ENCODE measurements at places on chromosomes 1 and 21.

DNA sequence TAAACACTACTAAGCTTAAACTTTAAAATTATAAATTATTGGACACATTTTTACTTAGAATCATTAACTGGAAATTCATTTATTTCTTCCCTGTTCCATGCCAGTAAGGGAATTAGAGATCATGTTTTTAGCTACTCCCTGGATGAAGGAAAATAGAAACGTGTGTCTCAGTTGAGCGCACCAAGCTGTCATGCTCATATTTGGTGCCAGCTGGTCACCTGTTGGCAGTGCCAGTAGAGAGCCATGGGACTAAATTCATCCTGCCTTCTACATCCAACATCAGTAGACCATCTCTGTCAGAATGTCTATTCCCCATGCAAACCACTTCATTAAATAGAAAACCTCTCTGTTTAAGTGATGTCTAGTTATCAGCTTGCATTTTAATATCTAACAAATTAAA lies 17.4 kb upstream of the SLC22A15 start:
- DNase-seq, result no peak

- no peak for DNase-seq
Observed at GRCh38 chr1:206497363-206497762, 10.0 kb upstream of the RASSF5 start.

GRCh38 chr21:46555225-46555617 lies 49.7 kb downstream of the S100B start:
- DNase-seq, result no peak

DNA sequence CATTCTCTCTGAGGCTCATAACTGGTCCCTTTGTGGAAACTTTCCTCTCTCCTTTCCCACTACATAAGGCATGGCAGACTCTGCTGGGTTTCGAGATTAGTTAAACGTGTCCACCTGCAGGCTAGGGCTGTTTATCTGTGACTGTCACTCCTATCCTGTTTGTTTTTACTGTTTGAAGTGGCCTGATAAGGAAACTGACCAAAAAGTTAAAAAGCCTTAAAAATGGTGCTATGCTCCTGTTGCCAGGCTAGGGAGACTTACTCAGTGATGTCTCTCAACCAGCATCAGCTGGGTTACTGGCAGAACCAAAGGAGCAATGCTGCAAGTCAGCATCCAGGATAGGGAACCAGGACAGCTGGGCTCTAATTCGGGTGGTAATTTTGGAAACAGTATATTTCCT lies 3.9 kb downstream of the PIGV start:
- no peak for DNase-seq

DNA sequence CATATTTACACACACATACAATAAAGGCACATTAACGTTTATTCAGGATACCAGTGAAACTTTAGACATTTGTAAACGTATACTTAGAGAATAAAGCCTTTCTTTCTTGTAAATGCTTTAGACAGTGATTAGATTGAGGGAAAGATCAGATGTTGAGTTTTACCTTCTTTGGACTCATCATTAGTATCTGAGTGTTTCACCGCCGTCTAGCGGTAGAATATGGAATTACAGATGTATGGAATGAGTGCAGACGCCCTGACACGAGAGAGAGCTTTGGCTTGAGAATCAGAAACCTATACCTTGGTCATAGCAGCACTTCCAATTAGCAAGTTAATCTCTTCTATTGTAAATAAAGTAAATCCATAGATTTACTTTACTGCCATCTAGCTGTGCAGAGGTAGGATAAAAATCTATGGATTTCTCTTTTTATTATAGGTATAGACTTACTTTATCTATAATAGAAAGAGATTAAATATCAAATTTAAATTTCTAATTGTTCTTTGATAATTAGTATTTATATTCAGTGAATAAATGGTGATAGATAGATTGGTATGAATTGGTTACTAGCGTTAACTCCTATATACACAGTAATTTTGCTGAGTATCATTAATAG lies 12.6 kb downstream of the FLG2 start:
- DNase-seq, result peak; percentile 15

DNA sequence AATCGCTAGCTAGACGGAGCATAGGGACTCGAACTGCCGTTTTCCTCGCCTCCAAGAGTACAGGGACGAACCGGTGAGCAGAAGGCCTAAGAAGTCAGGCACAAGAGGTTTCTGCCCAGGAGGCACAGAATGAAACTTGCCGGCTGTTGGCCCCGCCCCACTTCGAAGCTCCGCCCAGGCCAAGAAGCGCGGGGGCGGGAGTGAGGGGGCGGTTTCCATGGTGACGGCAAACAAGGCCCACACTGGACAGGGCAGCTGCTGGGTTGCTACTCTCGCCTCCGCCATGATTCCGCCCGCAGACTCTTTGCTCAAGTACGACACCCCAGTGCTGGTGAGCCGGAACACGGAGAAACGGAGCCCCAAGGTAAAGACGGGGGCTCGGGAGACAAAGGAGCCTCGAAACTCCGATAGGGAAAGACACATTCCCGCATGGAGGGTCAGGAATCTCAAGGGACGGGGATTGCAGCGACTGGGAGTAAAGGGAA lies at the start of gene DNALI1:
Gene DNALI1, plus strand, starts transcription at position 229 of the 485 bp plus-strand sequence. Its CDS starts 55 bp downstream, at position 284.
- DNase-seq, result no peak

DNA sequence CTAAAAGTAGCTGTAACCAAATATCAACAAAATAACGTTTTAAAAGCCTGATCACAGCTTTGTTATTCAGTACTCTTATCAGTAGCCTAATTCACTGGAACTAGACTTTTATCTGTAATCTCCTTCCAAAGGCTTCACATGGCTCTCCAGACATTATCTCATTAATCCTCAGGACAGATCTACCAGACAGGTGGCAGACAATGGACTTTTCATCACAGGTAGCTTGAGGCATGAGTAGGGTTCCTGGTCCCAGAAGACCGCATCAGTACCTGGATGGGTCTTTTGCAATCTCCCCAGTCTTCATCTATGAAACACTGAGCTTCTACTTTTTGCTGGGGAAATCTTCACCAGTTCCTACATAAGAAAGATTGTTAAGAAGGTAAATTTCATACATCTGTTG lies 132.2 kb upstream of the FOXD3 start:
- no peak for DNase-seq

- DNase-seq, result no peak
Observed at GRCh38 chr1:201533836-201534235, 5.1 kb upstream of the NAV1 start.

- DNase-seq, result no peak
Observed at GRCh38 chr1:38779491-38779890, 80.1 kb downstream of the RRAGC start.

DNA sequence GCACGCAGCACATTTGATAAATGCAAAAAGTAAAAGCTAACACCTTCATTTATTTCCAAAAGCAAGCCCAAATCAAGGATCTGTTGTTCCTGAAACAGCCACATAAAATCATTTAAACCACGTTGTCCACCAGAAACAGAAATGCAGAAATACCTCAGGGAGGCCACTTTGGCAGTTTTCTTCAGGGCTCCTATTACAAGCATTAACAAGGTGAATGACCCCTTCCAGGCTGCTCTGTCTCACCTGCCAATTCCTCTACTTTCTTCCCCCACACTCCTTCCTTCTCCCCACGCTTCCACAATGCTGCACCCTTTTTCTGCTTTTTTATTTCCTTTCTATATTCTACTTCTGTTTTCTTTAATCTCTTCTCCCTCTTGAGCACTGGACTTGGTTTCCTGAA lies 55.0 kb upstream of the PTGFRN start:
- no peak for DNase-seq

GRCh38 chr1:18452550-18452949 lies 28.2 kb upstream of the KLHDC7A start:
- no peak for DNase-seq
